Bronchus fibroblast of lung (primary cell): ENCODE measurements at places on chromosomes 2 and 18. TPM values are rescaled to one million over a fixed set of nuclear protein-coding genes. Genes with fewer than 3 reads are reported as not detected.

LOXL3 gene
- 10.1 and 10.7 TPM in 2 replicates for total RNA-seq

IL1RL1 gene
- 0.17 and 0.89 TPM in 2 replicates for total RNA-seq

IL36G gene
- not detected in 2 replicates for total RNA-seq

PLB1 gene
- total RNA-seq = 0.34 and 1.5 TPM in 2 replicates

MAL gene
- total RNA-seq = not detected in 2 replicates

AGXT gene
- total RNA-seq = 0.15 TPM in 1 of 2 replicates, not detected in the other

FBXO15 gene
- total RNA-seq = under 0.01 and 0.34 TPM in 2 replicates

GALNT3 gene
- total RNA-seq = 0.84 and 2.5 TPM in 2 replicates

KLHL41 gene
- 0.30 and 0.34 TPM in 2 replicates for total RNA-seq

ZSWIM2 gene
- under 0.01 TPM in 1 of 2 replicates, not detected in the other for total RNA-seq

GPN1 gene
- total RNA-seq = 44.9 and 46.8 TPM in 2 replicates

RGPD3 gene
- total RNA-seq = under 0.01 TPM in 1 of 2 replicates, not detected in the other

SEC11C gene
- 18.6 and 29.8 TPM in 2 replicates for total RNA-seq

ANKRD30BL gene
- not detected in 2 replicates for total RNA-seq
